Uterine smooth muscle cell (primary cell): ENCODE measurements at places on chromosomes 2 and 18. TPM values are rescaled to one million over a fixed set of nuclear protein-coding genes. Genes with fewer than 3 reads are reported as not detected.

The MAP3K2 gene
- 40.1 and 50.0 TPM in 2 replicates for total RNA-seq

The PDE11A gene
- 0.33 and 0.50 TPM in 2 replicates for total RNA-seq

The ZEB2 gene
- 44.4 and 49.6 TPM in 2 replicates for total RNA-seq

The SULT1C4 gene
- 0.75 TPM in 1 of 2 replicates, not detected in the other for total RNA-seq

The NRP2 gene
- 118 and 159 TPM in 2 replicates for total RNA-seq

The IWS1 gene
- total RNA-seq, result 46.9 and 51.2 TPM in 2 replicates

The RANBP2 gene
- 82.9 and 91.4 TPM in 2 replicates for total RNA-seq

The PROKR1 gene
- total RNA-seq, result not detected in 2 replicates

The ACKR3 gene
- 0.25 TPM in 1 of 2 replicates, not detected in the other for total RNA-seq

The ORC4 gene
- total RNA-seq, result 47.0 and 62.5 TPM in 2 replicates

The STK17B gene
- total RNA-seq, result 43.6 and 47.0 TPM in 2 replicates

The GPAT2 gene
- total RNA-seq, result 8.1 and 13.7 TPM in 2 replicates

The DSG1 gene
- not detected in 2 replicates for total RNA-seq

The IGFBP5 gene
- 201 and 731 TPM in 2 replicates for total RNA-seq

The CYP26B1 gene
- 0.33 and 0.37 TPM in 2 replicates for total RNA-seq

The TBR1 gene
- not detected in 2 replicates for total RNA-seq

The HOXD3 gene
- total RNA-seq, result 0.25 and 0.33 TPM in 2 replicates

The IL36G gene
- total RNA-seq, result not detected in 2 replicates

The ZNF804A gene
- total RNA-seq, result 9.5 and 11.5 TPM in 2 replicates

The ST8SIA5 gene
- under 0.01 and 0.12 TPM in 2 replicates for total RNA-seq

The OR6B3 gene
- total RNA-seq, result not detected in 2 replicates

The CHST10 gene
- 11.0 and 14.2 TPM in 2 replicates for total RNA-seq

The IL37 gene
- total RNA-seq, result 0.22 TPM in 1 of 2 replicates, not detected in the other
